ENCODE measurements at places on chromosomes 7 and 10.

GRCh38 chr7:127447326-127447945 lies 54.9 kb upstream of the ZNF800 start:
- DNase-seq: peak; percentile 10

GRCh38 chr7:26592011-26592410 lies 272.4 kb downstream of the SKAP2 start:
- DNase-seq: no peak

GRCh38 chr7:24968165-24968564 lies 11.8 kb downstream of the OSBPL3 start:
- DNase-seq: no peak

GRCh38 chr10:43120929-43121314 lies 17.3 kb upstream of the CSGALNACT2 start:
- no peak for DNase-seq

GRCh38 chr7:50562136-50562535 lies 3.1 kb downstream of the DDC start:
- DNase-seq: no peak

GRCh38 chr10:44102726-44103255 lies 282.1 kb downstream of the CXCL12 start:
- no peak for DNase-seq

DNA sequence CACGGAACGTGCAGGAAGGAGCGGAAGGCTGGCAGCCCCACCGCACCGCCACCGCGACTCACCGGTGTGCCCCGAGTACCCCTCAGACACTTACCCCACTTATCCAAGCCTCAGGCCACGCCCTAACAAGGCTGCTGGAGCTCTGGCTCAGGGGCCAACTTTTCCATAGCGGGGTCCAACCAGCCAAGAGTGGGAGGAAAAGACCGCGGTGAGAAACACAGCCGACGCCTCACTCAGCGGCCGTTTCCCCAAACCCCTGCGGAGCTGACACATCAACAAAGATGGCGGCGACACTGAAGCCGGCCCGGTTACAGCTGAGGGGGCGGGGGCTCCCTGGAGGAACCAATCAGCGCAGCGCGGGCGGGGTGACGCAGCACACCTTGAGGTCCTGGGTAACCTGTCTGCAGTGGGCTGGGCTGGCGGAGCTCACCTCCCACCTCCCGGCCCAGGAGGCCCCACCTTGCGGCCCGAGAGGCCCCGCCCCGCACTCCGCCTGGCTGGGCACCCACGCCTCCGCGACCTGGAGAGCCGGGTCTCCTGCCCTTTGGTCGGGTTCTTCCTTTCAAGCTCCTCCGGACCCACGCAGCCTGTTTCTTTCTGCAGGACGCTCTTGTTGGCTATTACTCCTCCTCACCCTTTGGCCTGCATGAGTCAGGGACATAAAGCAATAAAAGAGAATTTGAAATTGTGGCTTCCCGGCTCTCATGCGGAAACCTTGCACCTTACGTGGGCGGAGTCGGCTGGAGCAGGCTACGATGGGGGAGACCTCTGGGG lies at the start of gene CCDC186:
Gene CCDC186 (minus strand): TSS at position 283 of the 774 bp plus-strand sequence. CDS start 10,935 bp downstream, outside the sequence.
- peak; percentile 77 for DNase-seq

DNA sequence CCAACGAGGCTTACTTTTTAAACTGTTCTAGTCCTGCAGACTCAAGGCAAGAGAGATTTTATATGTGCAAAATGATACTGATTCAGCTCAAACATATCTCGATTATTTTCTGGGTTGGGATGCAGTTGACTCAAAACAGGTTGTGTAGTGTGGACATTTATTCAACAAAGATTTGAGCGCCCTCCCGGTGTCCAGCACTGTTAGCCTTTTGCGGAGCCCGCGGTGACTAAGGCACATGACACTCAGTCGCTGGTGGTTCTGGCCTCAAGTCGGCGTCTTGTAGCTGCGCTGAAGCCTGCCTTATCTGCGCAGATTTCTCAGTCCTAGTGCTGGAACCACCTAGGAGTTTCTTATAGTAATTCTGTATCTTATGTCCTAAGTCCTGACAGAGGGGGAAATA lies 938 bp upstream of the CADPS2 start:
- DNase-seq: no peak

GRCh38 chr10:3919709-3920308 lies 134.8 kb upstream of the KLF6 start:
- DNase-seq: no peak

- no peak for DNase-seq
These were observed 718 bp upstream of the UMAD1 start for GRCh38 chr7:7639847-7640220.

DNA sequence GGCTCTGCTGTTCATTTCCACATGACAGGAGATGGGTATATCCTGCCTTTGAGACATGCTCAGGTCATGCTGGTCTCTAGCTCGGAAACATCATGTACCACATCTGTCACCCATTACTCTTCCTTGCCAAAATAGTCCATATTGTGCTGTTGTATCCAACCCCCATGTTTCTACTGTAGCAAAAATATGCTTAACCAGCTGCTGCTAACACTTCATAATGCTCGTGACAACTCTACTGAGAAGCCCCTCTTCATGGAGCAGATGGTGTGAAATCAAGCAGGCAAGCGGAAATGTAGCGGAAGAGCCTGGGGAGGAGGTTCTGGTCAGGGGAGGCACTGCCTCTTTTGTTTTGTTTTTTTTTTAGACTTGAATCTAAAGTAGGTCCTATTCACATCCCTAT lies 82.9 kb downstream of the NPY start:
- no peak for DNase-seq

GRCh38 chr10:58335306-58336005 lies 650 bp downstream of the UBE2D1 start:
- no peak for DNase-seq

DNA sequence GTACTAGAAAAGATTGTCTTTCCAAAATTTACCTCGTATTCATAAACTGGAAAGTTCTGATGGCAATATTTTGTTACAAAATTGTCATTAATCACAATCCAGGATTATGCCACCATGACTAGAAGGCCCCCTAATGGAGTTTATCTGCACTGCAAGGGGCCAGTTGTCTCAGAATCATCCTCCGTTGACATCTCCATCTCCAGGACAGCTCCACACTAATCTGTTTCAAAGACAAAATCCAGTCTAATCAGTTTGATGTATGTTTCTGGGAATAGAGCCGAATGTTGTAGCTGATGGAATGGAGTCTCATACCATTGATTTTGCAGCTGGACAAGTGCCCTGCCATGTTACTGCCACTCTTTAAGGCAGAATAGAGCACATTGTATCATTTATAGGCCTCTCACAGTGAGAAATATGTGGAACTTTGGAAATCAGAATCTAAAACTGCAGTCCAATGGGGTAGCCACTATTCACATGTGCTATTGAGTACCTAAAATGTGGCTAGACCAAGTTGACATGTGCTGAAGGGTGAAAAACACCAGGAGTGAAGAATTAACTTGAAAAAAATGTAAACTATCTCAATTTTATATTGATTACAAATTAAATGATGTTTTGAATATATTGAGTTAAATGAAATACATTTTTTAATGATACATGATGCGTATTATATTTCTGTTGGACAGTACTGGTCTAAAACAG lies 38.3 kb upstream of the TOMM7 start:
- no peak for DNase-seq

- DNase-seq: no peak
These were observed 36.7 kb downstream of the IRF5 start for GRCh38 chr7:128974241-128974934.

- no peak for DNase-seq
These were observed 147.1 kb downstream of the RGS10 start for GRCh38 chr10:119395280-119396007.

GRCh38 chr7:54843841-54844355 lies 84.9 kb upstream of the SEC61G start:
- no peak for DNase-seq

- no peak for DNase-seq
These were observed 8.2 kb downstream of the MAT1A start for GRCh38 chr10:80281292-80281691.

DNA sequence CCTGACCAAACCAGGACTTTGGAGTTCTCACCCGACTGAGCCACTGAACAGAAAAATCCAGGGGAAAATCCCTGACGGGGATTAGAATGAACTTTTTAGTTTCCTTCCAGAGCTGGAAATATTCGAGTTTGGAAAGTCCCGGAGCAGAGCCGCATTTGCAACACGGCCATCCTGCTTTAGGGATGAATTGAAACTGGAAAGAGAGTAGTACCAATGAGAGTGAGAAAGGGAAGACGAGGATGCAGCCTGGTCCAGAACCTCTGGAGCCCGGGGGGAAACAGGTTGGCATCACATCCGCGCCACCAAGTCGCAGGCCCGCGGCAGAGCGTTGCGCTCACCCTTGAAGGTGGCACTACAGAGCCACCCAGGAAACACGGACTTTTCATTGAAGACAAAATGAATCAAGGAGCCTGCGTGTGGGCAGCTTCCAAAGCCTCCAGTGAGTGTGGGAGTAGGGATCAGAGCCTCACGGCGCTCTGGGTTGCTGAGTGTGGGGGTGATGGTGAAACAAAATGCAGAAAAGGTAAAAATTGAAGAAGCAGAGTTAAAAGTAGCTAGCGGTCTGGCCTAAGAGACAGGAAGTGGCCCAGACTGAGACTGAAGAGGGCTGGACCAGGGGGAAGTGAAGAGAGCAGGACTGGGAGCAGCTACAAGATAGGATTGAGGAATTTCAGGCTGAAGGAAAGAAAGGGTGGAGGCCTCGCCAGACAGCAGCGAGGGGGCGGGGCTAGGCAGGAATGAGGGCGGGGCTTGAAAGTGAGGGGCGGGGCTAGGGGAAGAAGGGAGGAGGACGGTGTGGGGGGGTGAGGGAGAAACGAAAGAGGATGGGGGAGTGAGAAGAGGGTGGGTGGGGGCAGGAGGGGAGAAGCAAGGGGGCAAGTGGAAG lies 1.8 kb downstream of the SMURF1 start:
- no peak for DNase-seq

- no peak for DNase-seq
These were observed 128.6 kb upstream of the BMPER start for GRCh38 chr7:33776788-33777187.

Data from NCI-H2081 treated with DMSO at 0.1 percent for 48 hours (cell line).